ENCODE measurements at places on chromosomes 3 and 15.

- no peak for DNase-seq
Measured at GRCh38 chr15:47839233-47839825, 122.0 kb downstream of the SEMA6D start.

GRCh38 chr3:55330355-55330754 is 156.8 kb downstream of the WNT5A start:
- DNase-seq: no peak

DNA sequence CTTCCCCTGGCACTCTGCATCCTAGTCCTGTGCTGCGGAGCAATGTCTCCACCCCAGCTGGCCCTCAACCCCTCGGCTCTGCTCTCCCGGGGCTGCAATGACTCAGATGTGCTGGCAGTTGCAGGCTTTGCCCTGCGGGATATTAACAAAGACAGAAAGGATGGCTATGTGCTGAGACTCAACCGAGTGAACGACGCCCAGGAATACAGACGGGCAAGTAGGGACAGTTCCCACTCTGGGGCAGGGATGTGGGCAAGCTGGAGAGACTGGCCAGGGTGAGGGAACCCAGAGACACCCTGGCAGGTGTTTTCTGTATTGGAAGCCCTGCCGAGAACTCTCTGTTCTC is 247 bp downstream of the FETUB start:
- DNase-seq: no peak

GRCh38 chr3:119679874-119680273 is 2.7 kb upstream of the COX17 start:
- no peak for DNase-seq

DNA sequence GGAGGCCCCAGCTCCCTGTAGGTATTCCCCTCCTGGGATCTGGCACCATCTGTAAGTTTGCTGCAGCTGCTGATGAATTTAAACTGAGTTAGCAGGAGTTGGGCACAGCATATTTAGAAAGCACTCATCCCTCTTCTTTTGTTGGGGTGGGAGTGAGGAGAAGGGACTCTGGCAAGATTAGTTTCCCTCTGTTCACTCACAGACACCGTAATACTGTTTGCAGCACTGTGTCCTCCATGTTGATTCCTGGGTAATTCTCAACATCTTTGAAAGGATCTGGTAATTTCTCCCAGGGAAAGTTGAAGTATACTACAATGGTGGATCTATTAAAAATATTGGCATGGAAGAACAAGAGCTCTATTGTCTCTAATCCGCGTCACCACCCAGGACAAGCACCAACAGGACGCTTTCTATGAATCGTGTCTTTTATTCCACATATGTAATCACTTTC is 173.3 kb downstream of the RBMS3 start:
- DNase-seq: no peak

GRCh38 chr3:185328324-185329004 is 34.5 kb upstream of the MAP3K13 start:
- DNase-seq: no peak

DNA sequence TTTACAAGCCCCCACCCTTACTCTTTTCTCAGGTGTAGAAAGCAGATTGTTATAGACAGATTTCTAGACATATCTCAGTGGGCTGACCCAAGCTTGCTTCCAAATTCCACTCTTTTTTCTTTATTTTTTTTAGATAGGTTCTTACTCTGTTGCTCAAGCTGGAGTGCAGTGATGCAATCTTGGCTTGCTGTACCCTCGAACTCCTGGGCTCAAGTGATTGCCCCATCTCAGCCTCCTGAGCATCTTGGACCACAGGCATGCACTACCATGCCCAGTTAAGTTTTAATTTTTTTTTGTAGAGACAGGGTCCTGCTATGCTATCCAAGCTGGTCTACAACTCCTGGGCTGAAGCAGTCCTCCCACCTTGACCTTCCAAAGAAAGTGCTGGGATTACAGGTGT is 53.5 kb upstream of the ADAMTS9 start:
- DNase-seq: no peak

DNA sequence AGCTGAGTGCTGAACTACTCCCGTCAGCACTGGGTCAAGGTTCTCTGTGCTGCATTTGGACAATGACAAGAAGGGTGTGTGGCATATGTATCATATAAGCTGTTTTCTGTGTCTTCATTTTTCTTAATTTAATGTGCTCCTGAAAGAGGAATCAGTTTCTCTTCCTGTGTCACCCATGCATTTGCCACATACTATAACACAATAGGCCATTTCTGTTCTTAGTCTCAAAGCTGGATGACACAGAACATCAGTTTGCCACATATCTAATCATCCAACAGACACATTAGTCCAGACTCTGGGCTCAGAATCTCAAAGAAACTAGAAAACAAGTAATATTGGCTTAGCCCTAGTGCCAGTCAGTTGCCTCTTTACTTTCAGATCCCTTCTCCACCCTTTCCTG is 34.1 kb downstream of the CEP19 start:
- DNase-seq: no peak

- DNase-seq: no peak
Measured at GRCh38 chr15:90869601-90870353, 1.4 kb downstream of the FURIN start.

- no peak for DNase-seq
Measured at GRCh38 chr3:174822320-174822719, 36.8 kb upstream of the NAALADL2 start.

DNA sequence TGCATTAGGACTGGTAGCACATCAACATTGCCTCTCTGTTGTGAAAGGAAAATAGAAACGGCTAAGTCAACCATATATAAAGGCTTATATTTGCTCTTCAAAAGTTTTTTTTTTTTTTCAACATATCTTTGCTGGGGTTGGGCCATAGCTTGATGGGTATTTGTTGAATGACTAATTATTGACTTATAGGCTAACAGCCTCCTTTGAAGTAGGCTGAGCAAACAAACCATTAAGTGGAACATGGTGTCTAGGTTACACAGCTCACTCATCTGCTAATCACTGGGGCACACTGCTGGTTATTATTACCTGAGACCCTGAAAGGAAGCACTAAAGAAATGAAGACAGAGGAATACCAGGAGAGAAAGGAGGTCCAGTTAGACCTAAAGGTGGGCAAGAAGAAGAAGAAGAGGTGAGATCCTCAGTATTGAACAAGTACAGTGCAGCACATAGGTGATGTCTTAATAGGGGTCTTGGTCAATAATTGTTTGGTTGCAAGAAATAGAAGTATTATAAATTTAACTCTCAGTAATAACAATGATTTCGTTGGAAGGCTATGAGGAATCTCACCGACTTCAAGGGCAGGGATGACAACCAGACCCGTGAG is 139.4 kb downstream of the RPLP1 start:
- DNase-seq: no peak

DNA sequence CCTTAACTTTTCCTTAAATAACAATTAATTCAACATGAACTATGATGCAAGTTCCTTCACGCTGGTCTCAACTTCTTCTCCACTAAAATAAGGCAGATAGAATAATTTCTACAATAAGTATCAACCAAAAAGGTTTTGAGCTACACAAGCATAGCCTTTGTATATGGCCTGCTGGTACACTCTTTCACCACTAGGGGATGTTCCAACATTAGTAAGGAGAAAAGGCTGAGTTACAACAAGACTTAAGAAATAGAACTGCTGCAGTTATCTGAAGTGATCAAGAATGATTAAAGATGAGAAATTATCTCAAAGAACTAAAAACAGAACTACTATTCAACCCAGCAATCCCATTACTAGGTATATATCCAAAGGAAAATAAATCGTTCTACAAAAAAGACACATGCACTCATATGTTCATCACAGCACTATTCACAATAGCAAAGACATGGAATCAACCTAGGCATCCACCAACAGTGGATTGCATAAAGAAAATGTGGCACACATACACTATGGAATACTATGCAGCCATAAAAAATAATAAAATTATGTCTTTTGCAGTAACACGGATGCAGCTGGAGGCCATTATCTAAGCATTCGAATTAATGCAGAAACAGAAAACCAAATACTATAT is 14.4 kb downstream of the ATP13A3 start:
- peak; percentile 42 for DNase-seq

DNA sequence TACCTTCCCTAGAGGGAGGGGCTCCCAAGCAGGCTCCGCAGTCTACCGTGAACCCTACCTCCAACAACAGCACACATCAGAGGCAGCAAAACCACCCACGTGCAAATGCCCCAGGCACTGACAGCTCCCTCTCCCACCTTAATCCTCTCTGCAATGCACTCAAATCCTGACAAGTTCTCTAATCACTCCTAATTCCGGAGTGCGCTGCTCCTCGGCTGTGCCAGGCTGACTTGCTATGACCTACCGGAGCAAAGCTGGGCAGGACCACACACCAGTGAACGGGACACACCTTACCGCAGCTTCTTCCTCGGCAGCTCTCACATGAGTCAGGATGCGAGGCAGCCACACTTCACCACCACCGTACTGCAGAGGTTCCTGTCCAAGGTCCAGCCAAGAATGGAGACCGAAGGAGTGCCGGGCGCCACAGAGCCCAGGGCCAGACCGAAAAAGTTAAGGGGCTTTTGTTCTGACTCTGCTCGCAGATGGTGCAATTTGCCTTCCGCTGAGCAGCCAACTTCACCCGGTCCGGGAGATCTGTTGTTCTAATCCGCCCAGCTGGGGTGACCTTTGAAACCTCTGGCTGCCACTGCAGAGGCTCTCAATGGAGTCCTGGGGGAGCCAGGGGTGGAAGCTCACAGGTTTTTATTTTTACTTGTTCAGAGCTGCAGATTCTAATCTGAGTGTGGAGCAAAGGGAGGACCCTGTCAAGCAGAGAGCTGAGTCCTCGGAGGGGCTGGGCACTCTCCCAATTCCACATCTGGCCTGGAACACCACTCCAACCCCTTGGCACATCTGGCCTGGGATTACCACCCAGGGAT is 84.4 kb downstream of the MYLK start:
- DNase-seq: no peak

DNA sequence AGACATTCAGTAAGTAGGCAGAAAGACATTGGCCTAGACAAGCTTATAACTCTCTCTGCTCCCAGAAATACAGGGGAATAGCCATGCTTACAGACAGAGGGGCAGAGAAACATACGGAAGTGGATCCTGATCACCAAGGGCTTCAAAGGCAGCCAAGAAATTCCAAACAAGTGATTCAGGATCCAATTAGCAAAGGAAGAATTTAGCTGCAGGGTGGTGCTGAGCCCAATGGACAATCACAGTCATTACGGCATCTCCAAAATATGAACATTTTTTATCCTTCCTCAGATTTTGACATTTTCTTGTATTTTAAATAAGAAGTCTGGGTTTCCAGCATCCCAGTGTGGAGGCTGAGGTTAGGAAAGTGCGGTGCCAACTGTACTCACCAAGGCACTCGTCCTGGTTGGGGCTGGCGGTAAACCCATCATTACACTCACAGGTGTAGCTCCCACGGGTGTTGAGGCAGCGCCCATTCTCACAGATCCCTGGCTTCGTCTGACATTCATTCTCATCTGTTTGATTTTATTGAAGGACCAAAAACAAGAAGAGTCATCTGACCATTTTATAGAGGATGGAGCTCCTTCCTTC is 96.8 kb downstream of the DUT start:
- DNase-seq: no peak

- DNase-seq: no peak
Measured at GRCh38 chr3:23481011-23481615, 278.0 kb downstream of the UBE2E2 start.

DNA sequence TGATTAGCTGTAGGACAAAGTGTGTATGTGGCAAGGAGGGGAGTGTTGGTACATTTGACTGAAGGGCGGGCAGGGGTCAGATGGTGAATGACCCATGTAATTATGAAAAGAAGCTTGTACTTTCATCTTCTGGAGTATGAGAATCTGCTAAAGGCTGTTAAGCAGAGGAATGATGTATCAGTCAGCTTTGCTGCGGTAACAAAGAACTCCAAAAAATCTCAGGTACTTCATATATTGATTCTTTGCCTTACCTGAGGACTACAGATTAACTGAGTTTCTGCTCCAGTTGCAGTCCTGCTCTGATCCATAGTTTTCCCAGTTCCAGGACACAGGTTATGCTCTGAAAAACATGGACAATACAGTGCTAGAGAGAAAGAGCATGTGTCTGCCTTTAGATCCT is 115.1 kb downstream of the NEK11 start:
- DNase-seq: no peak

DNA sequence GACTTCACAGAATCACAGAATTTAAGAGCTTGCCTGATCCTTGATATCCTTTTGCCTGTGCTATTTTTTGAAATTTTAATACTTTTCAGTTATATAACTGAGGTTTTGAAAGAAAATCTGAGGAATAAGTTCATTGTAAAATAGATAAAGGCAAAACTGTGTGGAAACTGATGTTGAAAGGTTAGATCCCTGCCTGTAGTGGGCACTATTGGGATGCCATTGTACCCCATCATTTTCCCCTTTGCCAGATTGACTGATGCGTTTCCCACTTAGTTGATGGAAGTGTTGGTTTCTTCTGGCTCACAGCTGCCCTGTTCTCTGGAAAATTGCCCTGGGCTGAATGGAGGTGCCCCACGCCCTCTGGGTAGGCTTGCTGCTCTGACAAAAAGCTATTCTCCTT is 387.9 kb downstream of the RBMS3 start:
- DNase-seq: no peak

- no peak for DNase-seq
Measured at GRCh38 chr3:172112734-172113120, 73.3 kb downstream of the FNDC3B start.

DNA sequence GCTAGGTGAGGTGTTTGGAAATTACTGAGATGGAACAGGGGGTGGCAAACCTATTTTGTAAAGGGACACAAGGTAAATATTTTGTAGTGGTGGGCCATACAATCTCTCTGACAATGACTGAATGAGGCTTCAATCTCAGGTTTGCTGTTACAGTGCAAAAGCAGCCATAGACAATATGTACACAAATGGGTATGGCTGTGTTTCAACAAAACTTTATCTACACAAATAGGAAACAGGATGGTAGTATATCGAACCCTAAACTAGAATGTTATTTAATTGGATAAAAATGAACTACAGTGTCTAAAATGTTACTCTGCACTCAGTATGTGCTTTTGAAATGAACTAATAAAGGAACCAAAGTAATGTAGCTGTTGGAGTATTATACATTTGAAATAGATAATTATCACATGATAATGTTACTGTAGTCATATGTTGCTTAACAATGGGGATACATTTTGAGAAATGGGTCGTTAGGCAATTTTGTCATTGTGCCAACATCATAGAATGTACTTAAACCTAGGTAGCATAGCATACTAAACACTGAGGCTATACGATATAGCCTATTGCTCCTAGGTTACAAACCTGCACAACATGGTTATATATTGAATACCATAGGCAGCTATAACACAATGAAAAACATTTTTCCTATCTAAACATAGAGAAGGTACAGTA is 495.2 kb upstream of the TBL1XR1 start:
- DNase-seq: no peak

- DNase-seq: no peak
Measured at GRCh38 chr3:120435621-120436020, 15.2 kb downstream of the FSTL1 start.

GRCh38 chr3:67524046-67524445 is 130.4 kb downstream of the SUCLG2 start:
- DNase-seq: no peak
